ENCODE measurements at places on chromosomes 3 and 15.

- DNase-seq, result no peak
These were observed 34.1 kb downstream of the GASK1A start for GRCh38 chr3:43013256-43013655.

GRCh38 chr15:96089405-96090058 lies 241.0 kb upstream of the NR2F2 start:
- no peak for DNase-seq

DNA sequence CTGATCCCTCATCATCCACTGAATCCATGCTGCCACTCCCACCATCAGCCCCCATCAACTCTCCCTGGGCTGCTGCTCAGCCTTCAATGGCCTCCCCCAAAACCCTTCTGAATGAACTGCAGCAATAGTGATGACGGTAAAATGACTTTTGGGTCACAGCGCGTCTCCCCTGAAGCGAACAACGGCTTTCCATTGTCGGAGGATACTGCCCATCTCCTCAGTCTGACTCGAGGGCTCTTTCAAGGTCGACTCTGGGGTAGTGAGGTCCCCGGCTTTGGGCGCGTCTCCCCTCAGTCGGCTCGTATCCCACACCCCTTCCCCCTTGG lies 57.2 kb upstream of the ZBTB38 start:
- no peak for DNase-seq

- DNase-seq, result no peak
These were observed 26.3 kb downstream of the COL6A6 start for GRCh38 chr3:130543322-130543721.

DNA sequence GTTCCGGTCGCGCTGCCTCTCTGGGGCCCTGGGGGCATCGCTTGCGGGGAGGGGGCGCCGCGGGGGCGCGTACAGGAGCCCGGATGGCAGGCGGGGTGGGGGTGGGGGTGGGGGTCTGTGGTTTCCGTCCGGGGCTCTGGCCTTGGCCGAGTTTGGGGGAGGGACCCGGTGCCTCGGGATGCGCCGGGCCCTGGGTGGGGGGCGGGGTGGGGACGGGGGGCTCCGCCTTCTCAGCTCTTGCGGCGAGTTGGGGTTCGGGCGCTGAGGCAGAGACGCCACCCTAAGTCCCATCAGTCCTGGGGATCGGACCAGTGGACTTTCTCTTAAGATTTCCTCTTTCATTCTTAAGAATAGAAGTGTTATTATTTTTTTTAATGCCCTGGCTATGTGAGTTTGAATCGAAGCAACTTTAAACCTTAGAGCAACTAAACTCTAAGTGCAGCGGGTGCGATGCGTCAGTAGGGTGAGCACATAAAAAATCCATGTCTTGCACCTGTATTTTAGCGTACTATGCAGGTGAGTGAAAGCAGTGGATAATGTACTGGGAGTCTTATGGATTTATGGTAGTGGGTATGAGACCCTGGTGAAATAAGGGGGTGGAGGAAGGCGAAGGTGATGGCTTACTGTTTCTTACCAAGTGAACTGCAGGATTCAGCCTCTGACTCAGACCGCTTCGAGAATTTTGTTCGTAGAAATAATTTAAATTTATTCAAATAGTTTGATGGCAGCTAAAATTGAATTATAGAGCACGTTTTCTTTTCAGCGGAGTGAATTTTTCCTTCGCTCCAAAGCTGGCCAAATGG lies 762 bp downstream of the CTNNB1 start:
- no peak for DNase-seq

GRCh38 chr3:52062505-52062904 lies 6.1 kb upstream of the DUSP7 start:
- DNase-seq, result no peak

- no peak for DNase-seq
These were observed 691.1 kb downstream of the SI start for GRCh38 chr3:164387236-164387635.

GRCh38 chr3:104715972-104716371 lies 650.7 kb upstream of the ALCAM start:
- DNase-seq, result no peak

GRCh38 chr3:192373032-192373431 lies 354.3 kb downstream of the FGF12 start:
- no peak for DNase-seq

DNA sequence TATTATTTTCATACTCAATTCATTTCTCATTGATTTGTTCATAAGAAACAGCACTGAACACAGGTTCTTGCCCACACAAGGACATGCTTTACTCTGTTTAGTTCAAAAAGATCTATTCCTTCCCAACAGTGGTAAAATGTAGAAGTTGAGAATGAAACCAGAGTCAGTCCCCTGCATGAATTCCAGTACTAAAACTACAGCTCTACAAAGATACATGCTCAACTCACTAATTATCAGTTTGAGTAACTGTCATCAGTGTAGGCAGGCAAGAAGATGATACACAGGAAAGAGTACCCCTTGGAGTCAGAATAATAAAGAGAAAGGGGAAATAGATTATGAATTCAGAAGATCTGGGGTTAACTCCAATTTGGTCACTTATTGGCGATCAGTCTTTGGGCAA lies 43.2 kb downstream of the NR2E3 start:
- no peak for DNase-seq

- no peak for DNase-seq
These were observed 350.7 kb downstream of the NSUN3 start for GRCh38 chr3:94413336-94414108.

DNA sequence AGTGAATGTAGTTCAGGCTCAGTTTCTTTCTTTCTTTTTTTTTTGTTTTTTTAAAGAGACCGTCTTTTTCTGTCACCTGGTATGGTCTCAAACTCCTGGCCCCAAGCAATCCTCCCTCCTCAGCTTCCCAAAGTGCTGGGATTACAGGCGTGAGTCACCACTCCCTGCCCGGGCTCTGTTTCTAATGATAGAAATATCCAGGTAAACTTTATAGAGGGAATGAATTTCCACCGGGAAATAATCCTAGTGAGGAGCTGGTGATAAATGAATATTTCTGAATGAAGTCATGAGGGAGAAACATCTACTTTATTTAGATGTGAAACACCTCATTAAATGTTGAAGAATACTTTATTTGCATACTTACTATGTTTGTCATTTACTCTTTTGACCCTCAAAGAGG lies 7.2 kb downstream of the RNF13 start:
- no peak for DNase-seq

DNA sequence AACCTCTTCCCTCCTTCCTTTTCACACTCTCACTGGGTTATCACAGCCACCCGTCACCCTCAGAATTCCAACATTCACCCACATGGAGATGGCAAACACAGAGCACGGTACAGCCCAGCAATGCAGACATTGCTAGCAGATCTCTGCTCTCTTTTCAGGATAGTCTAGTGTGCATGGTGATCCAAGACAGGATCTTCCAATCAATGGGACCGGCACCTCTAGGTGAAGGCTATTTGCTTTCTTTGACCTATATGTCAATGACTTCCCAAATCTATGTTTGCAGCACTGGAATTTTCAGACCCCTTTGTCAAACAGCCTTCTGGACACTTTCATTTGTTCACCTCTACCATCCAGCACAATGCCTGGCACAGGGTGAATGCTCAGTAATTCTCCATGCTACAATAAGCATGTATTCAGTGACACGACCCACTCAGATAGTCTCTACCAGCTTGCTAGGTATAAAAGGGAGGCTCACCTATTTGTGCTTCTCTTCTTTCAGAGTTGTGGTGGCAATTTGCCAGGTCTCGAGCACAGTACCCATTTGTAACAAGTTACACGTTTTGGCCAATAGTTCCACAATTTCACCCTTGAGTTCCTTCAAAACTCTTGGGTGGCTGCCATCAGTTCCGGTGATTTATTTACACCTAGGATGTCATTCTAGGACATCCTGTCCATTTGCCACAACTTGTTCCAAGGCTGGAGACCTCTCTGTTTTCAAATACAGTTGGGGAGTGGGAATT lies 279.1 kb upstream of the ICE2 start:
- peak; percentile 21 for DNase-seq

- DNase-seq, result no peak
These were observed 107.6 kb downstream of the OXNAD1 start for GRCh38 chr3:16372362-16373292.

- peak; percentile 42 for DNase-seq
These were observed 26.1 kb downstream of the SEC61A1 start for GRCh38 chr3:128078322-128078721.

DNA sequence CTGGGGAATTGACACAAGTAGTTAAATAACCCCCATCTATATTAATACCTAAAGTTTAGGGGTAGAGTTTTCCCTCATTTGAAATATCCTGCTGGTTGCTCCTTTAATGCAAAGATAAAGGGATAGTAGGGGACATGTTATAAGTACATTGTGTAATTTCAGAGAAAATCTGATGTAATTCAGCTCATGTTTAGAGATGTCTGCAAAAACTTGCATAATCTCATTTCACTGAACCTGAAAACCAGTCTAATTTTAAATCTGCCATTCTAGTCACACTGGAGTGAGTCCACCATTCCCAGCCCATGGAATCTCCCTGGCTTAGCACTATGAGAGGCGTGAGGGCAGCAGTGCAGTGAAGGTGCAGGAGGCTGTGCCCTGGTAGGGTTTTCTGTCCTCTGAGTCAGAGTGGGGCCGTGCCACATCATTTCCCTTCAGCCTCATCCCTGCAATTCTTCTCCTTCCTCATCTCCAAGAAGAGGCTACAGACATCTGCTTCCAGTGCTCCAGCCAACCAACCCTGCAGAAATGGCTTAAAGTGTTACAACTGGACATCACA lies 246.3 kb upstream of the UMPS start:
- no peak for DNase-seq

GRCh38 chr3:128794067-128794768 lies 68.2 kb downstream of the RAB7A start:
- DNase-seq, result no peak

DNA sequence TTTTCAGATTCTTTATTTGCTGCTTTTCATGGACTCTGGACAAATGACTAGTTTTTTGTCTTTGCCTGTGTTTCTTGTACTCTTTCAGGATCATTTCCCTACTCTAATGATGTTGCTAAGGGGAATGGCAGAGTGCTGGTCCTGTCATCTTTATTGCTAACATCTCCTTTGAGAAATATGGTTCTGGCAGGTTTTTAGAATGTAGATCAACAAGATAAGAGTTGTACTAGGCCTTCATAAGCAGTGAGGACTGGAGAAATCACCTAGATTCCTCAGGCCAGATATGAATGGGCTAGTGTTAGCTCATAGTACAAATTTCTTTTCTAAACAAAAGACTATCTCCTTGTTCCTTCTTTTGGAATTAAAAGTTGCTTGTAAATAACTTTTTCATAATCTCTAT lies 156.0 kb downstream of the UBE2E2 start:
- no peak for DNase-seq

DNA sequence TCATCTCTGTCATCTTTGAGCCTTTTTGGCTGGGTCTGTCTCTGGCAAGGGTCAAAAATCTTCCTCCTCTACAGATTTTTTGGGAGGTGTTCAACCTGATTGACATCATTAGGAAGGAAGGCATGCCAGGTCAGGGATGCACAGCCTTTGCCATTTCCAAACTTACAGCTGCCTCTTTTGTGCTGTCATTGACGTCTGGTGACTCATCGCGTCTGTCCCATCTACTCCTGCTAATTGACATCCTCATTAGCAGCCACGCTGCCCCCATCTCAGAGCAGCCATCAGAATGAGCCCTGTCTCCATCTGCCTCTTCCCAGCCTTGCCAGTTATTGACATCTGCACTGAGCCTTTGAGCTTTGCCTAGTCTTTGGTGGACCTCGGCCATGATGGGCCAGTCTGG lies 53.0 kb downstream of the PDIA5 start:
- no peak for DNase-seq

GRCh38 chr3:195385526-195385925 lies 57.3 kb downstream of the ACAP2 start:
- no peak for DNase-seq

DNA sequence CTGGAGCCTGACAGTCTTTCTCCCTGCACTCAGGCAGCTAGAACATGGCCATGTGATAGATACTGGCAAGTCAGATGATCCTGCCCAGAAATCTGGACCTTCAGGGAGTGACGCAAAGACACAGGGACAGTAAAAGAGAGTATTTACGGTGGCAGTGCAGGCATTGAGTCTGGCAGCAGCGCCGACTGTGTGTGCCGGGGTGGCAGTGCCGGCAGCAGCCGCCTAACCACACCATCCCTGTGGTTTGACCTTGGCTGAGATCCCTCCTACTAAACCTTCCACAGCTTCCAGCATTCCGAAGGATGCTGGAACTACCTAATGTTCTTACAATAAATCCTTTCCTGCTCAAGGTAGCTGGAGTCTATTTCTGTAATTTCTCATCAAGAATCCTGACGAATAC lies 4.6 kb upstream of the TSPAN3 start:
- DNase-seq, result no peak

DNA sequence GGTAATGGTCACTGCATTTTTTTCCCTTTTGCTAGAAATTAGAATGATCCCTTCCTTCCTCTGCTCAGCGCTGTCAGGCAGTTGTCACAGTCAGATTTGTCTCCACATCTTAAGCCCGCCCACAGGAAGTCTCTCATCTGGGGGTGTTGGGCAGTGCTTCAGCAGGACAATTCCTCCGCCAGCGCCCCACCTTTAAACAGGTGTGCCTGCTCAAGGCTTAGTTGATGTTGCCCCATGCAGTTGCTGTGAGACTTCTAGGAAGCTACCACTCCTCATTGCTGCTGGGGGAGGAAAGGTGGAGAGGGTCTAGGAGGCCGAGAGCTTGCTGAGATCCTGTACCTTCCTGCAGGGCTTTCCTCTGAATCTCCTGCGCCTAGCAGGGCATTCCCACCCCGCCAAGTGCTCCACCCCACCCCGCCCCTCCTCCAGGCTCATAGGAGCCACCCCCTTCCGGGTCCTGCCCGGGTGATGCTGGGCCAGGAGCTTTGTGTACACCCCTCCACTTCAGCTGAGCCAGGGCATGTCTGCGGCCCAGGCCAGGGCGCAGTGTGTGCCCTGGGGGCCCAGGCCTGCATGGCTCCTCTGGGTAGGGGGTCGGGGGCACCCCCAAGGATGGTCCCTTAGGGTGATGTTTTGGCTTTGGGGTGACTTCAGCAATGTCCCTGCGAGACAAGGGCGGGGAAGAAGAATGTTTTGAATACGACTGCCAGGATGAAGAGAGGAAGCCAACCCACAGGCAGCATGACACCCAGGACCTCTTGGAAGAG lies 68.7 kb downstream of the TRAK1 start:
- DNase-seq, result peak; percentile 85

DNA sequence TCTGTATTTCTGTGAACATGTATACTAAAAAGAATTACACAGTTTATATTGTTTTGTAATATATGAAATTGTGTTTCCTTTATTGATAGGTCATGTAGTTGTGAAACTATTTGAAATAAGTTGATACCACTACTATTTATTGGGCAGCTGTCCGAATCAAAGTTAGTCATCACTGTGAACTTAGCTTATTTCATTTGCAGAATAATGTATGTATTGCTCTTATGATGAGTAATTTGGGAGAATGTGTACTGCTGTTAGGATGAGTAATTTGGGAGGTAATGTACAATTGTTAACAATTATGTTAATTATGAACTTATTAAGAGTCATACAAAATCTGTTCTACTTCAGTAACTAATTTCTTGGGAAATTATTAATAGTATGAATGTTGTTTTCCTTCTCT lies 22.2 kb downstream of the FXR1 start:
- DNase-seq, result no peak

DNA sequence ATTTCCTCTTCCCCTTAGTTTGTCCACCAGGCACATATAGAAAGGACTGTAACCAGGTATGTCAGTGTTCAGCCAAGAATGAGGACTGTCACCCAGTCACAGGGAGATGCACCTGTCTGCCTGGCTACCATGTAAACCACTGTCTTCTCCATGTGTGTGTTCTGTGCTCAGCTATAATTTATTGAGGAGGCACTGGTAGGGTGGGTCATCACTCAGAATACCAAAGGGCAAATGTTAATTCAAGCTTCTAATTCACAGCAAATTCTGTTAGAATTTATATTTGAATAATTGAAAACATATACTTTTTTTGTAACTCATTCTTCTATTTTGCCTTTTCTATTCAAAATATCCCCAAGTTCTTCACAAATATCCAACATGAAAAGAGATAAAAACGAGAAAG lies 780.4 kb downstream of the MECOM start:
- no peak for DNase-seq
